ENCODE measurements at places on chromosomes 6 and 20. TPM values are rescaled to one million over a fixed set of nuclear protein-coding genes. Genes with fewer than 3 reads are reported as not detected.
A peak's percentile ranks its signal among the peaks of the same experiment; 100 is the strongest.

- no peak for DNase-seq
- H3K36me3 ChIP-seq, result no peaks in the 10 kb centered on the region
- no peaks in the 10 kb centered on the region for H3K27me3 ChIP-seq
- no peaks in the 10 kb centered on the region for H3K4me1 ChIP-seq
Observed at GRCh38 chr20:52649727-52650126, 322.4 kb upstream of the TSHZ2 start.

DNA sequence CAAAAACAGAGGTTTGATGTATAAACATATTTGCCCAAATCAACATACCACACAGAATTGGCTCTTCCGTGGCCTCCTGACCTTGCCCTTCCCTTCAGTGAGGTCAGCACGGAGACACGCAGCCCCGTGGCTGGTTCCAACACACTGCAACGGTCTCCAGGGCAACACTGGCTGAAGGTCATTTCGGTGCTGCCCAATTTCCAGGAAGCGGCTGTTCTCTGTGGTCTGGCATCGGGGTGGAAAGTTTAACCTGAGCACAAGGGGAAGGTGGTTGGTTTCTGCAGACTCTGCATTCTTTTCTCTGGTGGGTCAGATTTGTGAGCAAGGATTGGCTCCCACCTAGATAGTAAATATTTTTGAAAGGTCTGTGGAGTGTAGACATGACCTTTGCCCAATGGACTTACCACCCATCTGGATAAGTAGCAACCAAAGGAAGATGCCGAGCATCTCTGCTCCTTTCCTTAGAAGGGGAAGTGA, 177.6 kb upstream of the PHACTR1 start:
- DNase-seq, result peak; percentile 43
- no peaks in the 10 kb centered on the region for H3K4me1 ChIP-seq
- H3K27ac ChIP-seq, result no peak overlapping the region
- no peaks in the 10 kb centered on the region for H3K36me3 ChIP-seq
- no peak overlapping the region for H3K4me3 ChIP-seq

GRCh38 chr6:33784787-33785186, 4.1 kb downstream of the LEMD2 start:
- no peaks in the 10 kb centered on the region for H3K27me3 ChIP-seq
- no peak overlapping the region for H3K4me3 ChIP-seq
- no peak overlapping the region for H3K27ac ChIP-seq
- H3K36me3 ChIP-seq, result peaks cover 62% of the 10 kb centered on the region

AK9 gene
- total RNA-seq, result 10.4 TPM

CDH26 gene
- total RNA-seq, result 2.7 TPM
